Brain (organoid and tissue), 16 donors: ENCODE measurements at places on chromosomes 6 and 20. TPM values are rescaled to one million over a fixed set of nuclear protein-coding genes. Genes with fewer than 3 reads are reported as not detected.

Gene FAM83C
- not detected for polyA plus RNA-seq

Gene PPIL1
- 36.9 TPM for polyA plus RNA-seq

Gene TRIM40
- polyA plus RNA-seq = not detected

Gene PAX1
- polyA plus RNA-seq = not detected

Gene SYNDIG1
- polyA plus RNA-seq = 19.3 TPM

Gene GNMT
- polyA plus RNA-seq = 0.32 TPM

Gene COMMD7
- 90.0 TPM for polyA plus RNA-seq

Gene KHDRBS2
- polyA plus RNA-seq = 0.58 TPM

Gene SCUBE3
- 1.6 TPM for polyA plus RNA-seq

Gene HLA-DQA1
- polyA plus RNA-seq = 3.3 TPM

Gene ZSCAN12
- 4.1 TPM for polyA plus RNA-seq

Gene SRSF12
- 5.8 TPM for polyA plus RNA-seq

Gene WASF1
- 66.0 TPM for polyA plus RNA-seq

Gene HLA-DPA1
- 56.8 TPM for polyA plus RNA-seq

Gene CNBD2
- 11.9 TPM for polyA plus RNA-seq

Gene PNPLA1
- 0.15 TPM for polyA plus RNA-seq

Gene TRIM27
- polyA plus RNA-seq = 54.7 TPM

Gene ACSS2
- polyA plus RNA-seq = 37.4 TPM

Gene SLC35D3
- 6.1 TPM for polyA plus RNA-seq

Gene DEFB132
- not detected for polyA plus RNA-seq

Gene ESF1
- polyA plus RNA-seq = 2.1 TPM

Gene TAP1
- polyA plus RNA-seq = 17.8 TPM

Gene BAG2
- 0.63 TPM for polyA plus RNA-seq

Gene PRND
- polyA plus RNA-seq = not detected

Gene COL9A3
- polyA plus RNA-seq = 17.5 TPM

Gene MYLK2
- 1.5 TPM for polyA plus RNA-seq

Gene PGBD1
- polyA plus RNA-seq = 3.9 TPM

Gene TPX2
- 150 TPM for polyA plus RNA-seq

Gene CRISP2
- not detected for polyA plus RNA-seq

Gene PROKR2
- not detected for polyA plus RNA-seq

Gene INSM1
- 321 TPM for polyA plus RNA-seq

Gene POU5F1
- polyA plus RNA-seq = not detected

Gene COX4I2
- polyA plus RNA-seq = 6.3 TPM

Gene RNF217
- 0.41 TPM for polyA plus RNA-seq

Gene CLVS2
- polyA plus RNA-seq = 0.58 TPM

Gene GLO1
- 190 TPM for polyA plus RNA-seq

Gene ADTRP
- polyA plus RNA-seq = 0.37 TPM

Gene ENPP1
- 0.36 TPM for polyA plus RNA-seq

Gene STXBP5
- polyA plus RNA-seq = 4.6 TPM

Gene OR2H1
- polyA plus RNA-seq = not detected

Gene TMC2
- not detected for polyA plus RNA-seq

Gene SRF
- 16.8 TPM for polyA plus RNA-seq

Gene C20orf202
- polyA plus RNA-seq = 0.27 TPM

Gene PSORS1C1
- not detected for polyA plus RNA-seq

Gene CST3
- polyA plus RNA-seq = 1,324 TPM

Gene ARHGAP40
- not detected for polyA plus RNA-seq

Gene FOXP4
- polyA plus RNA-seq = 184 TPM

Gene BMP7
- polyA plus RNA-seq = 24.9 TPM

Gene SF3B5
- polyA plus RNA-seq = 303 TPM

Gene BPI
- 0.61 TPM for polyA plus RNA-seq

Gene GGTLC1
- polyA plus RNA-seq = not detected

Gene KCNG1
- polyA plus RNA-seq = 2.1 TPM
